Sigmoid colon (tissue), 7 donors: ENCODE measurements at places on chromosomes 5 and 9. TPM values are rescaled to one million over a fixed set of nuclear protein-coding genes. Genes with fewer than 3 reads are reported as not detected.

The SAP30L gene
- polyA plus RNA-seq, result 24.5 TPM

The OBP2B gene
- polyA plus RNA-seq, result not detected

The RNF183 gene
- polyA plus RNA-seq, result 2.3 TPM

The MLANA gene
- not detected for polyA plus RNA-seq

The APBA1 gene
- polyA plus RNA-seq, result 2.3 TPM

The CD14 gene
- polyA plus RNA-seq, result 178 TPM

The POLR3G gene
- polyA plus RNA-seq, result 0.46 TPM

The CDC42SE2 gene
- polyA plus RNA-seq, result 67.1 TPM

The CACNA1B gene
- 0.39 TPM for polyA plus RNA-seq

The STPG3 gene
- not detected for polyA plus RNA-seq

The TARS1 gene
- 81.7 TPM for polyA plus RNA-seq

The PCDHB7 gene
- not detected for polyA plus RNA-seq

The SIGMAR1 gene
- 12.0 TPM for polyA plus RNA-seq

The QRFP gene
- not detected for polyA plus RNA-seq

The TLR4 gene
- 4.2 TPM for polyA plus RNA-seq

The IFNA2 gene
- not detected for polyA plus RNA-seq

The CATSPER3 gene
- not detected for polyA plus RNA-seq
